ENCODE measurements at places on chromosomes 1 and 21.

DNA sequence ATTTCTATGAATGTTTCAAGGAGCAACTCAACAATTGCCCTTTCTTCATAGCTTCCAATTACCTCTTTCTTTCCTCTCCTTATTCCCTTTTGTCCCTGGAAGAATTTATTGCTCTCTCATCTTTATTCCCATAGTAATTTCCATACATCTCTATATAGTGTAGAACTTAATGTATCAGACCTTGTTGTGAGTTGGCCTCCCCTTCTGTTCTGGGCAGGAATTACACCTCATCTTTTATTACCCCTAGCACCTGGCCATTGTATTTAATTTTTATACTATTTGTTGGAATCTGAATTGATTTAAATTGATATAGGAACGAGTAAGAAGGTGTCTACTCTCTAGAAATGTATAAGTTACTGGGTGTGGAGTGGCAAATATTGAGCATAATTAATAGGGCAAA lies 114.5 kb downstream of the CACHD1 start:
- no peak for DNase-seq

DNA sequence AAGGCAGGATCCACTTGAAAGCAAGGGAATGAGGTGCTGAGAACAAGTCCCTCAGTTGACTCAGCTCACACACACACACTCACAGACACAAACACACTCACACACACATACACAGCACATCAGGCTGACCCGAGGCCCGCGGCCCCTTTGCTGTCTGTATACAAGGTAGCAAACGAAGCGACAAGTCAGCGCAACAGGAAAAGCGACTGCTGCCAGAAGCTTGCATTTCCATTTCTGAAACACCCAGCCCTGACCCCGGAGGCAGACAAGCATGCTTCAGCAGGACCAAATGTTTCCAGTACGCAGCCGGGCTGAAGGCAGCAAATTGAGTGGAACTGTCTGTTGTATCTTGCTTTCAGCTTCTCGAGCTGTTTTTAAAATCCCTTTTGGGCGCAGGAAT lies 501.6 kb downstream of the NPHP4 start:
- no peak for DNase-seq

- DNase-seq = no peak
These were observed 19.4 kb downstream of the CLEC20A start for GRCh38 chr1:178477373-178477772.

DNA sequence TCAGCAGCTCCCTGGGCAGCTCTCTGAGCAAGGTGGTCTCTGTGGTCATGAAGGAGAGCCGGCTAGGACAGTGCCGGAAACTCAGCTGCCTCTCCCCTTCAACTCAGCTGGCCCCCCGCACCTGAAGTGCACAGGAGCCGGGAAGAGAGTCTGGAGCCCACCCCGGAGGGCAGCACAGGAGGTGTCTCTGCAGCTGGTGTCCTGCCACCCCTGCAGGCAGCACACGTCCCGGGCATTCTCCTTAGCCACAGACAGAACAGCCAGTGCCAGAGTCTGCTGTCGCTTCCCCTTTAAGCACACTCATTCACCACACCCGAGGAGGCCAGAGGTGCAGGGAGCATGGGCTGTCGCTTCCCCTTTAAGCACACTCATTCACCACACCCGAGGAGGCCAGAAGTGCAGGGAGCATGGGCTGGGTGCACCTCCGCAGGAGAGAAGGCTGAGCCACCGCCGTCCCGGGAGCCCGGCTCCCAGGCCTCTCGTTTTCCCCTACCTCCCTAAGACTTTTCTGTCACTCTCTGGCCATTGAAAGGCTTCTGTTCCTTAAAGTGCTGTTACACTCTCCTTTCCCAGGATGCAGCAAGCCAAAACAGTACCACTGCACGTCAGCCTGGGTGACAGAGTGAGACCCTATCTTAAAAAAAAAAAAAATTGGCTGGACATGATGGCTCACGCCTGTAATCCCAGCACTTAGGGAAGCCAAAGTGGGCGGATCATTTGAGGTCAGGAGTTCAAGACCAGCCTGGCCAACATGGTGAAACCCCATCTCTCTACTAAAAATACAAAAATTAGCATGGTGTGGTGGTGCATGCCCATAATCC lies 16.9 kb upstream of the SAMD11 start:
- DNase-seq = no peak

- DNase-seq = no peak
These were observed 6.1 kb upstream of the IGSF8 start for GRCh38 chr1:160104486-160104885.

DNA sequence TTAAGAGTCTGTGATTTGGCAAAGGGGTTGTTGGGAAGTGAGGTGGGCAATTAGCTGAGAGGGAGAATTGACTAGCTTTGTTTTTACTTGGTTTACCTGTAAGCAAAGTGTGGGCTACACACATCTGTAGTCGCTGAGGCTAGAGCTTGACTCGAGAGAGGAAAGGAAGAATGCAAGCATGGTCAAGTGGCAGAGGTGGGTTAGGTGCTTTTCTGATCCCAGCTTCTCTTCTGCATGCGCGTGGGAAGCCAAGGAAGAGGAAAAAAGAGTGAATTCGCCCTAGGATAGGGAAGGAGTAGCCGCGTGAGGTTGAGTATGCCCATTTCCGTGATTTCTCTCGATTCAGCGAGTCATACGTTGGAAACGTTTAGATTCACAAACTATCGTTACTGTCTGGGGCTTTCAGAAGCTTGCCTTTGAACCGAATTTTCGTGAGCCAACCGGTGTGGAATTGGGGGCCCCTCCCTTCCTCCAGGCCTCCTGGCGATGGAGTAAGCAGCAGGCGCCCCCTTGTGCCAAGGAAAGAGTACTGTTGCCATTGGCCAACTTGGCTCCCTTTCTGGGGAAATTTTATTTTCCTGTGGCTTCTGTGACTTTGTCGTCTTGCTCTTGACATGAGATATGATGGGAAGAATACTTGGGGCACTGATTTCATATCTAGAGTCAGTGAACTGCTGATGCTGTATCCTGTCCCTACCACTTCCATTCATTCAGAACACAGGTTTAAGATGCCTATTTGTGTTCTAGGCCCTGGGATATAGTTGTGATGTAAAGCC lies 1.3 kb downstream of the PIGV start:
- DNase-seq = peak; percentile 92

GRCh38 chr1:169327875-169328274 lies 39.7 kb downstream of the NME7 start:
- peak; percentile 42 for DNase-seq

GRCh38 chr1:227903614-227904501 lies 43.9 kb downstream of the WNT9A start:
- DNase-seq = no peak

GRCh38 chr1:6359216-6360116 lies 34.1 kb downstream of the ACOT7 start:
- peak; percentile 83 for DNase-seq

DNA sequence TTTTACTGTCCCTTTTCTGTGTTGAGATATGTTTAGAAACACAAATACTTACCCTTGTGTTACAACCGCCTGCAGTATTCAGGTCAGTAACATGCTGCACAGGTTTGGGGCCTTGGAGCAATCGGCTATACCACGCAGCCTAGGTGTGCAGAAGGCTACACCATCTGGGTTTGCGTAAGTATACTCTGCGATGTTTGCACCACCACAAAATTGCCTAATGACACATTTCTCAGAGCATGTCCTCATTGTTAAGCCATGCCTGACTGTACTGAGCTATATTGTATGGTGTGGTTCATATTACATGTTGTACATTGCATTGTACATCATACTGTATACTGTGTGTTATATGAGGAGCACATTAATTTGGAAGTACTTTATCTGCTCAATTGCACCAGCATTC lies 247.4 kb downstream of the RHOU start:
- DNase-seq = no peak

- no peak for DNase-seq
These were observed 3.0 kb downstream of the CAMSAP2 start for GRCh38 chr1:200741551-200742207.

DNA sequence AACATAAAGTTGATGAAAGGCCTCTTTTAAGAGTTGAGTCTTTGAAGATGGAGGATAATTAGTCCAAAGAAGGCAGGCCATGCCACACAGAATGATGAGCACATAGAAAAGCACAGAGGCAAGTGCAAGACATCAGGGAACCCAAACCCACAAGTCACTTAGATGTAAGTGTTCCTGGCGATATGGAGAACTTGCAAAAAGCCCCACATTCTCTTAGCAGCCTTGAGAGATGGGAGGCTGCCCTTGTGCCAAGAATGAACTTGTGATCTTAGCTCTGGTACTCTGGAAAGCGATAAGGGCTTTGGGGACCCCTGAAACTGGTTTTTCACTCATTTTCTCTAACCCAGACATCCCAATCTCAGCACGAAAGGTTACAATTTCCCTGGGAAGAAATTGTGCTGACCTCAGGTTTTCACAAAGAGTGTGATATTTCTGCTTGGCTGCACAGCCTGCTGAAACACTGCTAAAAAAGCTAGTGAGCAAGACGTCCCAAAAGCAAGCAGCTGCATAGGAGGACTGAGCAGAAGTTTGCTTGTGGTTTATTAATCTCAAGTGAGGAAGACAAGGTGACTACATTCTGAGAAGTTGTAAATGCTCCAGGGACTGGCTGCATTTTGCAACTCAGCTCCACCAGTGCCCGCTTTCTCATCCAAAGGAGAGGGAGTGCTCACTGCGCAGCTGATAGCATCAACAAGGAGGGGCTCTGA lies 496.9 kb upstream of the CAMK1G start:
- no peak for DNase-seq

GRCh38 chr1:65577278-65577677 lies 156.8 kb downstream of the LEPR start:
- DNase-seq = peak; percentile 18

DNA sequence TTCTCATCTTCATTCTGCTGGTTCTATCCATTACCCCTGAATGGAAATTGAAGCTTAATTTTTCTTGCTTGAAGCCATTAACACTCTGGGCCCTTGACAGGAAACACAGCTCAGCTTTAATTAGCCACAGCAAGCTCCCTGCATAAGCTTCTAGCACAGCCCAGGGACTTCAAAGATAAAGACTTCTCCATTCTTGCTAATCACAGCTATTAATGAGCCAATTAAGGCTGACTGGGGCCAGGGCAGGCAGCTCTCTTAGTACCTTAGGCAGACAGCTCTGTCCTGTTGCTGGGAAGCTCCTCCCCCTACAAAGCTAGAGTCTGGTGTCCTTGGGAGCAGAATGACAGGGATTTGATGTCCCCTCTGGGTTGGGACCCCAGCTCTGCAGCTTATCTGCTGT lies 27.9 kb upstream of the TRABD2B start:
- DNase-seq = no peak

- no peak for DNase-seq
These were observed 140.7 kb upstream of the SPAG17 start for GRCh38 chr1:118325550-118326225.
